NCI-H2081 treated with DMSO at 0.1 percent for 48 hours (cell line): ENCODE measurements at places on chromosomes 3 and 15.

- DNase-seq = no peak
These were observed 37.0 kb downstream of the MUC20 start for GRCh38 chr3:195757827-195758226.

- DNase-seq = no peak
These were observed 49.5 kb upstream of the SELENOK start for GRCh38 chr3:53941184-53941583.

DNA sequence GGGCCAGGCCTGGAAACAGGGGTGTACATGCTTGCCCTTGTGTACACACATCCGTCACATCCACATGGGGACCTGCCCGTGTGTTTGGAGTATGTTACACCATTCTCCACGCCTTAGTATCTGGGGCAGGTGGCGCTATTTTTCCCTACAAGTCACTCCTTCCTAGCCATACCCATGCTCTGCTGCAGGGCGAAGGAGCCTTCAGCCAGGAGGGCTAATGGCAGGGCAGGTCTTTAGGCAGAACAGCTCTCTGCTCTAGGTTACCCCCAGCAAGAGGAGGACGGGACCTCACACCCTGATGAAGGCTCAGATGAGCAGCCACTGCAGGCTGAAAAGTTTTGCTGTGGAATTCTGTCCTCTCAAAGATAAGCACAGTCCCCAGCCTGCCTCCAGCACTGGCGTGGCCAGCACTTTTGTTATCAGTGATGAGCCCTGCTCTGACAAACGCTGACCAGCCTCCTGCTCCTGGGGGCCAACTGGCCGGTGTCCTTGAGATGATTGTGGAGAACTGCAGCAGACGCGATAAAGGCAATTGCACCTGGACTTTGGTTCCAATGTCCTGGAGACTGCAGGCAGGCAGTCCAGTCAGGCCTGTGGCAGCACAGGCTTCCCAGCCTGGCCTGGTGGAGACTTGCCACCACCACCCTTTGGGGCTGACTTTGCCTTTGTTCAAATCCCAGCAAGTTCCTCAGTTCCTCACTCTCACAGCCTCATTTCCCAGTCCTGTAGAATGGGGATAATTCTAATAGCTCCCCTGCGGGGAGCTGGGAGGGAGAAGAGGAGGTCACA lies 19.8 kb upstream of the PIGZ start:
- DNase-seq = no peak

- DNase-seq = no peak
These were observed 75.9 kb upstream of the RASGRF1 start for GRCh38 chr15:79166311-79166955.

DNA sequence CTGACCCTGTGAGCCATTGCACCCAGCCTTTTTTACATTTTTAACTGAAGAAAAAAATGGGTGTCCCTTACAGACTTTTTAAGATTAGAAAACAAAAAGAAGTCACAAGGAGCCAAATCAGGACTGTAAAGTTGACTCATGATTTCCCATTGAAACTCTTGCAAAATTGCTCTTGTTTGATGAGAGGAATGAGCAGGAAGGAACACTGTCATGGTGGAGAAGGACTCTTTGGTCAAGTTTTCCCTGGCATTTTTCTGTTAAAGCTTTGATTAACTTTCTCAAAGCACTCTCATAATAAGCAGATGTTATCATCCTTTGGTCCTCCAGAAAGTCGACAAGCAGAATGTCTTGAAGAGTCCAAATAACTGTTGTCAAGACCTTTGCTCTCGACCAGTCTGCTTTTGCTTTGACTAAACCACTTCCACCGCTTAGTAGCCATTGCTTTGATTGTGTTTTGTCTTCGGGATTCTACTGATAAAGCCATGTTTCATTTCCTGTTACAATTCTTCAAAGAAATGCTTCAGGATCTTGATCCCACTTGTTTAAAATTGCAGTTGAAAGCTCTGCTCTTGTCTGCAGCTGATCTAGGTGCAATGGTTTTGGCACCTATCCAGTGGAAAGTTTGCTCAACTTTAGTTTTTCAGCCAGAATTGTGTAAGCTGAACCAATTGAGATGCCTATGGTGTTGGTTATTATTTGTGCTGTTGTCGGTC lies 369.4 kb downstream of the MAGI1 start:
- no peak for DNase-seq

DNA sequence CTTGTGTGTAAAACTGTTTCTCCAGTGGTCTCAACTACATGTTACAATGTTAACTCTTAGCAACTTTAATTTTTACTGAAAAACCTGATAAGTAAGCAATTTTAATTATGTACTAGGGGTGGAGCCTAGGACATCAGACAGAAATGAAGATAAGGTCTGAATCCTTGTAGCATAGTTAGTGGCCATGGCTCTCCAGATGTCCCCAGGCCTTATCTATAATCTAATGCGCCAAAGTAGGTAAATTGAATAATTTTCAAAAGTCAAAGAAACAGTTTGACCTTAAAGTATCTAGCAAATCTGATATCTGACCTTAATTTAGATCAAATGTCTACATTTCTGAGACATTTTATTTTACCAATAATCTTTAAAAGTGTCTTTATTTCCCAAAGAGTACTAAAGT lies 8.2 kb downstream of the MAGEF1 start:
- no peak for DNase-seq

GRCh38 chr3:175073219-175073905 lies 214.2 kb downstream of the NAALADL2 start:
- no peak for DNase-seq

GRCh38 chr15:89523101-89523500 lies 26.7 kb upstream of the RHCG start:
- DNase-seq = no peak

DNA sequence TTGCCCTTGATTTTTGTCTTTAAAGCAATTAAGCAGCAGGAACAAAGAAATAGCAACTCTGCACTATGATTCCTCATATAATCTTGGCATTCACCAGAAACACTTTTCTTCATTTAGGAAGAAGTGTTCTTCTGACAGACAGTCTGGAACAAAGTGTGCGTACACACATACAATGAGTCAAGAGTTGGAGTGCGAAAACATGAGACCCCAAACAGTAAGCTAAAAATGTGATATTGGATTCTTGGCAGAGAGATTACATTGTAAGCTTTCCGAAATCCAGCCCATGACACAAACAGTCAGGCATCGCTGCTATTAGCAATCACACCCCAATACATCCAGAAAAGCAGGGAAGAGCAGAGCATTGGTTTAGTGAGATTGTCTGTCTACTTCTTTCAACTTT lies 306.7 kb upstream of the TBC1D5 start:
- no peak for DNase-seq
